ENCODE measurements at places on chromosomes 1 and 21.

DNA sequence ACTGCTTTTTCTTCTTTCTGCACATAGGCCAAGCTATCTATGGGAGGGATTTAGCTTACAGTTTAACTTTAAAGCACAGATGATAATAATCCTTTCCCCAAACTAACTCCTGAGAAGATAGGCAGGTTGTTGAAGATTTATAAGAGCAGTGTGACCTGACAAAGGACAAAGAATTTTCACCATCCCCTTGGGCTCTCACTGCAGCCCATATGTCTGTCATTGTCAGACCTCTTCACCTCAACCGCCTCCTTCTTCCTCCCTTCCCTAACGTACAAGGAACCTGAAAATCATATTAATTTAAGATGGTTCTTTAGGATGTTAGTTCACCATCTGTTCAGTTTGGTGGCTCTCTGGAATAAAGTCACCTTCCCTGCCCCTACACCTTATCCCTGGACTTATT, 5.0 kb downstream of the RNU1-2 start:
- no peak for DNase-seq

DNA sequence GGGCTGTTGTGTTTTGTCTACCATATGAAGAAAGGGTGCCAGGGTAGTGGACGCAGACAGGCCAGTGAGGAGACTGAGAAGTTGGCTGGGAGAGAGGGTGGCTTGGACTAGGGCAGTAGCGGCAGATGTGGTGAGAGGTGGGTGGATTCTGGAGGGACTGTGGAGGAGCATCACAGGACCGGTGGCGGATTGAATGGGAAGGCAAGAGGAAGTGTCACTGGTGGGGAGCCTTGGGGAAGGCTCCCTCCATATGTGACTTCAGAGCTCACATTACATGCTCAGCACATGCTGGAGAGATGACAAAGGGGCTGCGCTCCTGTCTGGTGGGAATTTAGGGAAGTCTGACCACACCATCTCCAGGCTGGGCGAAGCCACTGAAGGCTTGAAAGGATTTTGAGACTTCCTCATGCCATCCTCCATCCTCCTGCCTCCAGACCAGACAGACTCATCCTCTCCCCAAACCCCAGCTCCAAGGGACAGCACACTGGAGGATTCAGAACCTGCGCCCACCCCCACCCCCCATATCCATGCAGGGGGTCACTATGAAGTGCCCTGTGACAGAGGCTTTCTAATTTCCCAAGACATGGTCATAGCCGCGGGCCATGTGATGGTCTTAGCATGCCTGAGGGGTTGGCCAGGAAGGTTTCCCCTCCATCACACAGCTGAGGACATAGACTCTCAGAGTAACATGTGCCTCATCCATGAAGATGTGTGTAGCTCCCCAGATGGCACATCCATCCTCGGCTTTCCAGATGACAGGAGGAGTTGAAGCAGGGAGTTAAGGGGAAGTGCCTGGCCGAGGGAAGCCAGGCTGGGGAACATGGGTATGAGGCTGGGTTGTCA, 138.8 kb upstream of the WNT4 start:
- no peak for DNase-seq

- no peak for DNase-seq
Observed at GRCh38 chr1:32031578-32032274, 18.1 kb downstream of the KHDRBS1 start.

- peak; percentile 45 for DNase-seq
Observed at GRCh38 chr1:26471498-26472319, 531 bp upstream of the HMGN2 start.

GRCh38 chr1:21175324-21175669, 1.4 kb downstream of the EIF4G3 start:
- no peak for DNase-seq

DNA sequence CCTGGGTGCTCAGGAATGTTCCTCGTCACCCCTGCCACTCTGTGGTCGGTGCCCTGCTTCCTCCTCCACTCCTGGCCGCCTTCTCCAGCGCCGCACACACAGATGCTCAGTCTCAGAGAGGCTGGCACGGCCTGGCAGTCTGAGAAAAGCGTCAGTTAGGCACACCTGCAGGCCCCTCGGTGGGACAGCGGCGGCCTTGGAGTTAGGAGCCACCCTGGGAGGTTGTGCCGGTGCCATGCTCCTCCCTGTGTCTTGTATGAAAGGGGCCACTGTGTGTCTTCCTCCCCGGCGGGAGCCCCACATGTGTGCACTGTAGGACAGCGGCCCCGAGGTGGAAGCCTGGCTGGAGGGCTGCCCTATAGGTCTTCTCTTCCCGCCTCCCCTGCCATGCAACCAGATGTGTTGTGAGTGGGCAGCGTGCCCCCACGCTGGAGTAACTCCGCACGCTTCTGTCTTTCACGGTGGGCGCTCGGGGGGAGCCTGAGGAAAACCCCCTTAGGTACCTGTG, 145.2 kb downstream of the PGBD5 start:
- no peak for DNase-seq

DNA sequence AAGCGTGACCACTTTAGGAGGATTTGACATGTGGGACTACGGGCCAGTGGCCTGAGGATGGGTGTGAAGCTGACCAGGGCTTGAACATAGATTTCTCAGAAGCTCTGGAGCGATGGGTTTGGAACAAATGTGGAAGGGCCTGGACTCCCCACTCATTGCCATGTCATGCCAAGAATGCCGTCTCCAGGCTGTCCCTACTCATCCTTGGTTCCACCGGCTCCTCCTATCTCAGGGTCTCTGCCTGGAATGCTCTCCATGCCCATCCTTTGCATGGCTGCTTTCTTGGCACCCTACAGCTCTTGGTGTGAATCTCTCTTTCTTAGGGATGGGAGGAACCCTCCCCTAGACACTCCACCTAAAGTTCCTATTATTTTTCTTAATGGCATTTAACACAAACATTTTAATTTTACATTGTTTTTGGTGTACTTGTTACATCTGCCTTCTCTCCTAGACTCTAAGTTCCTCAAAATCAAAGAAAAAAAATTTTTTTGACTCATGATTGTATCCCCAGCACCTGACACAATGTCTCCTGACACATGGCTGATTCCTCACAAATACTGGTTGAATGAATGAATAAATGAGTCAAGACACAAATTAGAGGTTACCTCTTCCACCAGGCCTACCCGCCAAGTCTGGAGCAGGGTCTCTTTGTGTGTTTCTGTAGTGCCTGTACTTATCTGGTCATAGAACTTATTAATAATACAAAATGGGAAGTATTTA, 114.5 kb downstream of the OMA1 start:
- DNase-seq: no peak

DNA sequence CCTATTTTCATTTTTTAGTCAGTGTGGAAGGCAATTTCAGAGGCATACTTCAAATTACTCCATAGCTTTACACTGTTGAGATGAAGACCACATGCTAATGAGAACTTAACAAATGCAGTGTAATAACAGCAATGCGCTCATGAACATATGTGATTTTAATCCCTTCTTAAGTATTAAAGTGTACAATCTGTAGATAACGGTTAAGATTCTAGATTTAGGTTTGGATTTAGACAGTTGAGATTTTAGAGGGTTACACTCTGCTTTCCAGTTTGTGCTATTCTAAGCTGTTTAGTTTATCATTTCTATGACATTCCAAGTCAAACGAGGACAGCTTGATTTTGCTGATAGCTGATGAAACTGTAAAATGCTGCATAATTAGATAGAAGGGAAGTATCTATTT, 257.8 kb upstream of the CHRM3 start:
- no peak for DNase-seq

DNA sequence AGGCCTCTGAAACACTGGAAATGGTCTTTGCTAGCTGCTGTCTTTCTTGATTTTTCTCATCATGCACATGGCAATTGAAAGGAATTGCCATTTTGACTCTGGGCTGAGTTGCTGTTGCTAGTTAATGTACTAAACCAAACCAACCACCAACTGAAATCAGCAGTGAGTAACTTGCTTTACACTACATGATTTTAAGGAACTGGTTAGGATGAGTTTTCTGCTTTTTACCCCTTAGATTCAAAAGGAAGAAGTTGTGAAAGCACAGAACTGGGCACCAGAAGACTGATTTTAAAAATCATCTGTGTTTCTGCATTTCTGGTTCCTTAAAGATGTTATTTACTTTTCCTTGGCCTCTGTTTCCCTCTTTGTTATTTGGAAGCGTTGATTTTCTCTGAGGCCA, 361.9 kb downstream of the HLX start:
- DNase-seq: no peak

- DNase-seq: no peak
Observed at GRCh38 chr21:44710294-44710665, 1.1 kb downstream of the TSPEAR start.

GRCh38 chr21:29256126-29256910, 42.4 kb upstream of the BACH1 start:
- peak; percentile 73 for DNase-seq

- peak; percentile 52 for DNase-seq
Observed at GRCh38 chr1:54326543-54327385, 79.4 kb downstream of the SSBP3 start.

GRCh38 chr1:46181343-46182260, 5.3 kb upstream of the P3R3URF start:
- peak; percentile 54 for DNase-seq

DNA sequence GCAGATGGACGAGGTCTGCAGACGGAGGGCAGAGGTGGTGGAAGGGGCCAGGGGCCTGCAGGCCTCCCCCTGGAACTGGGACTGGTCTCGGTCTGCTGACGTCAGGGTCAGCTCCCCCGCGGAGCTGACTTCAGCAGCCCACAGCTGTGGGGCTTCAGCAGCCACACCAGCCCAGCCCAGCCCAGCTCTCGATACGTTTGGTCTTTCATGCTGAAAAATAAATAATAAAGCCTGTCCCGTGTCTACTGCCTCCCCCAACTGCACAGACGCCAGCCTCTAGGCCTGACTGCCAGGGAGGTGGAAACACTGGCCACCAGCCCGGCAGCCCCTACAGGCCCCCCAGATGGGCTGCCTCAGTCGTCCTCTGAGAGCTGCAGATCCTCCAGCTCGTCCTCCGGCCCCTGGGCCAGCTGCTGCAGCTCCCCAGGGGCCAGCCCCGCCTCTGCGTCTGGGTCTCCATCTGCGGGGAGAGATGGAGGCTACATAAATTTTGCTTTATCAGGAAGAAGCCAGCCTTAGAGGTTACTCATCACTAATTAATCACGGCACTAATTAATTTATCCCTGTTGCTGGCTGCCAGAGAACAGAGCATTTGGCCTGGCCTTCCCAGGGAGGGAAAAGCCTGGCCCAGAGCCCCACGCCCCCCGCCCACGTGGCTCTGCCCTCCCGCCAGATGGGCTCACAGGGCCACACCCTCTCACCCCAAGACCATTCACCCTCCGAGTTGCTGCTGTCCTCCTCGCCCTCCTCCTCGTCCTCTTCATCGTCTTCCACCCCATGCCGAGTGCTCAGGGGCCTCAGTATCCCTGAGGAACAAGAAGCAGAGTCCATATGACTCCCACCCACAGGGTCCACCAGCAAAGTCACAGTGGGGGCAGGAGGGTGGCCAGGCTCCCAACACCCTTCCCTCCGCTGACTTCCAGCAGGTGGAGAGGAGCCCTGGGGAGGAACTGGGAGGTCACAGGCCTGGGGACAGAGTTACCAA, 14.4 kb downstream of the NOC2L start:
- DNase-seq: peak; percentile 46

GRCh38 chr1:25001125-25001915, 71.2 kb upstream of the RUNX3 start:
- no peak for DNase-seq

DNA sequence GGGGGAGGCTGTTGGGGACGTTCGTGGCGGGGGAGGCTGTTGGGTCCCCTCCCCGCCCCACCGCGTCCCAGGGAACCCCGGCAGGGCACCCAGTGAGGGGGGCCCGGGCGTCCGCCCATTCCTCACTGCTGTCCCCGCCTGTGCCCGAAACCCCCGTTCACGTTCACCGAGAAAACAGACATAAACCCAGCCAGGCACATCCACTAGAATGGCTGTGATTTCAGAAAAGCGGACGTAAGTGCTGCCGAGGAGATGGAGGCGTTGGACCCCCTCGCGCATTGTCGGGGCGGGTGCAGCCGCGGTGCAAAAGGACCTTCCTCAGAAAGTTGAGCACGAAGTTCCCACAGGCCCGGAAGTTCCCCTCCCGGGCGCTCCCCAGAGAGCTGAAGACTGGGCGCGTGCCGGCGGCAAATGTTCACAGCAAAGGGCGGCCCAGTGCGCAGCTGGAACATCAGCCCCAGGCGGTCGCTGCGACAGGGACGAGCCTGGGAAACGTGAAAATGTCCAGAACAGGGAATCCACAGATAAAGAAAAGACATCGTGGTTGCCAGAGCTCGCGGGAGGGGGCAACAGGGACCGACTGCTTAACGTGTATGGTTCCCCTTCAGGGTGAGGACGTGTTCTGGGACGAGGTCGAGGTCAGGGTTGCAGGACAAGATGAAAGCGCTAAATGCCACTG, 18.5 kb upstream of the SAMD11 start:
- no peak for DNase-seq

Measured in NCI-H2171 (cell line).